Stimulated activated CD8-positive, alpha-beta memory T cell treated with anti-CD3 and anti-CD28 coated beads, Interleukin-7, amount 100 ng/mL, for 48 hours (primary cell): ENCODE measurements at places on chromosomes 7 and 10.

DNA sequence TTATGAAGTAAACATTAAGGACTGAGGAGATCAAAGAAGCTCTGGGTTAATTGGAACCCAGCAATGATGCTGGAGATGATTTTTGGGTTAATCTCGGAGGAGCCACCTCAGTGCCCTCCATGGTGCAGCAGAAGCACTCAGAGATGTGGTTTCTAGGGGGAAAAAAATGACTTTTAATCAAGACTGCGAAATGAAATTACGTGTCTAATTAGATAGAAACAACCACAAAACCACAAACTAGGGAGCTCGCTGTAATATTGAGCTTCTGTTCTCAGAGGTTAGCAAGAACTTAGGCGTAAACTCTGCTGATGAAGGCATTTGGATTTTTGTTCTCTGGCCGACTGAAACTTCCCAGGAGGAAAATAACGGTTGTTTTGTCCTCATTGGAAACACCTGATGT, 319.0 kb downstream of the GRID1 start:
- DNase-seq = peak; percentile 10

DNA sequence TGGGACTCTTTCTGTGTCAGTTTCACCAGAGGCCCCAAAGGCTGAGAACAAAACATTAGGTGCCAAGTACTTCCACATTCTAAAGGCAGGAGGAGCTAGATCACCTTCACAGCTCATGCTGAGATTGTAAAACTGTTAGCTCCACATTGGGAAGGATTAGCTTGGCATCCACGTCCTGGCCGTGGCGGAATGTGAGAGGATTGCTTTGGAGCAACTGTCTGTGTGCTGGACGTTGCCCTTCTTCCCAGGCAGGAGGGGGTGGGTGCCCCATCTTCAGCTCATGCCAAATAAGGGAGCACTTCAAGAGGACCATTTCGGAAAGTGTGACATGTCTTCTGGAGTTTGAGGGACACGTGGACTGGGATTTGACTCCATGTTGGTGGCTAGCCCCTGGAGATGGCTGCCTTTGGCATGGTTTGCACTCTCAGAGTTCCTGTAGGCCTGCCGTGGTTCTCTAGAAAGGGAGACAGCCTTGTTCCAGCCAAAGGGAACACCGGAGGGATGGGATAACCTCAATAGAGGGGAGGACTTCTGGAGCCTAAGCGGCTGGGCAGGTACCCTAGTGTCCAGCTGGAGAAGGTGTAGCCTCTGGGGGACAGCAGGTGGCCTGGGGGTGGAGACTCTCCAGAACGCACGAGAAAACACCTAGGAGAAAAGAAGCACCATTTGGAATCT, 19.9 kb upstream of the FMC1 start:
- no peak for DNase-seq

GRCh38 chr7:45962861-45963260, 41.8 kb upstream of the IGFBP3 start:
- no peak for DNase-seq

DNA sequence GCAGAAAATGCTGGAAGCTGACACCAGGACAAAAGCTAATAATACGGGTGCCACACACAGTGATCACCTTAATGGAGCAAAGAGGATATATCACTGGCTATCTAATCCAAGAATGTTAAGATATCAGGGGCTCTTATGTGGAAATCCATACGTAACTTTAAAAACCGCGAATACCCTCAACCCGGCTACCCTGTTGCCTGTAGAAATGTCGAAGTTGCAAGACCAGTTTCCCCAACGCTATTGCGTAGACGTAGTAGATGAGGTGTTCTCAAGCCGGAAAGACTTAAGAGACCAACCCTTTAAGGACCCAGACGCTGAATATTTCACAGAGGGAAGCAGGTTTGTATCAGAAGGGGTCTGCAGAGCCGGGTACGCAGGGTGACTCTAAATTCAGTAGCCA, 7.9 kb upstream of the CYREN start:
- DNase-seq = no peak

- DNase-seq = no peak
Observed at GRCh38 chr10:30282221-30282620, 66.9 kb downstream of the MTPAP start.

GRCh38 chr7:143889068-143889467, 12.9 kb downstream of the TCAF1 start:
- no peak for DNase-seq

- DNase-seq = no peak
Observed at GRCh38 chr7:129465080-129465479, 30.8 kb downstream of the STRIP2 start.

DNA sequence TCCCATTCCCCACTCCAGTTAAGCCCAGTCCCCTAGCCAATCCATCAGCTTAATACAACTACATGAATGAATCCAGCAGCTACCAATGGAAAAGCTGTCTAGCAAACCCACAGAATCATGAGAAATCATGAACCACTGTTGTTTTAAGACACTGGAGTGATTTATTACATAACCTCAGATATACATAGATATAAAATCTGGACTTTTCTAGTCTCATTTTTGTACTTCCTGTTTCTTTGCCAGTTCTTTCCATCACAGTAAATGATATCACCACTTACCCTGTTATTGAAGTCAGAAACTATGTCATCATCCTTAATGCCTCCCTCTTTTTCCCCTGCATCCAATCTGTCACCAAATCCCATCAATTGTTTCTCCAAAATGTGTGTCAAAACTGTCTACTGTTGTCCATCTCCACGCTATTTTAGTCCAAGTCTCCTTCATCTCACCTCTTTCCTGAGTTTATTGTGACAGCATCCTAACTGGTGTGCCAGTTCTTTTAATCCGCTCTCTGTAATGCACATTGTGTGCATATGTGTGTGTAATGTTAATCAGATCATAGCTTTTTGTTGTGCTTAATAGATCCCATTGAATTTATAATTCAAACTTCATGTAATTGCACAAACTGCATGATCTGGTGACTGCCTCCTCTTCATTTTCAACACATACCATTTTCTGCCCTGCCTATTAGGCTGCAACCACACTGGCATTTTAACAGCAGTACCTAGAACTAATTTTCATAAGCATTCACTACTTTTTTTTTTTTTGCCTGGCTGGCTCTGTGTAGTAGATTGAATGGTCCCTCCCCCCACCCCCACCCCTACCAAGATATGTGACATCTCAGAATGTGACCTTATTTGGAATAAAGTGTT, 56.0 kb downstream of the MKLN1 start:
- no peak for DNase-seq

- DNase-seq = no peak
Observed at GRCh38 chr10:91347529-91347928, 62.6 kb upstream of the HECTD2 start.

DNA sequence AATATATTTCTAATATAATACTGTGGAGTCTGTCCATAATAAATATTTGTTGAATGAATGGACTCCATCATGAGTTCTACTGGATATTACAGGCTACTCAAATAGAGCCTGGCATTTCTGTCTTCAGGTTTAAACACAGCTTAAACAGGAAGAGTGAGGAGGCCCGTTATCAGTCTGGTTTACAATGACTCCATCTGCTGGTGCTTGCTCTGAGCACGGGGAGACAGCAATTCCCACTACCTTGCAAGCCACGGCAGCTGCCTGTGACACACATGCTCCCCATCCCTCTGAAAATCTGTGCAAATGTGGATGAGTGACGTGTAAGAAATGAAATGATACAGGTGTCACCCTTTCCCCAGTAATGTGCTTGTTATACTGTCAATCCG, 293.5 kb upstream of the IMMP2L start:
- DNase-seq = no peak

GRCh38 chr7:159098811-159099655, 45.6 kb downstream of the VIPR2 start:
- no peak for DNase-seq

- no peak for DNase-seq
Observed at GRCh38 chr10:85612378-85612775, 754.2 kb downstream of the GRID1 start.

DNA sequence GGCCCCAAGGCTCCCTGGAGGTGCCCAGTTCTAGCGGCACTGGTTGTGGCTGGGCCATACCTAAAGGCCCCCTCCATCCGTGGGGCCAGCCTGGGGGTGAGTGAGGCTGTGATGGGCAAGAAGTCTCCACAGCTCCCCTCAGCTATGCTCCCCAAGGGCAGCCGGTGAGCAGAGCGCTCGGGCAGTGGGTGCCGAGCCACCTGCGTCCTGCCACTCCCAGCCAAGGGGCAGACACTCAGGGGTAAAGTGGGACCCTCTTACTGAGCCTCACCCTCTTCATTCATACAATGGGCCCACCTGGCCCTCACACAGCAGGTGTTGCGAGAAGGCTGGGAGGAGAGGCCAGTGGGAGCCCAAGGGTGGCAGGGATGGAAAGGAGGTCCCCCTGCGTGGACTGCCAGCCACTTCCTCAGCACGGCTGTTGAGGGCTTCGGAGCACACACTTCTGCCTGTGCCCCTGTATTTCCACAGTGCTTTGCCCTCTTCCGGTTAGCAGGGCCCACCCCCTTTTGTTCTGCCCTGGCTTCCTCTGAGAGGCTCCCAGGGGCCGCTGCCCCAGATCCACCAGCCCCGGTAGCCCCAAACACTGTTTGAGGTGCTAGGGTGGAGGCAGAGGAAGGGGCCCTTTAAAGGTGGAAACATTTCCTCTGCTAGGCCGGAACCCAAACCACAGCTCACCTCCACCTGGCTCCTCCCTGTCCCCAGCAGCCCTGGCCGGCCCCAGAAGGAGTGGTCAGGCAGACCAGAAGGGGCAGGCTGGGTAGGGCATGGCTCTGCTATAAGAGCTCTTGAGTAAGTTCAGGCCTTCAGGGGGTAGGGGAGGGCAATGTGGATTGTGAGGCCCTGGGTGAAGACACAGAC, 16.4 kb upstream of the C10orf105 start:
- DNase-seq = peak; percentile 59
